ENCODE measurements at places on chromosomes 1 and 21. TPM values are rescaled to one million over a fixed set of nuclear protein-coding genes. Genes with fewer than 3 reads are reported as not detected.

HSD3B1 gene
- not detected for total RNA-seq

TRIM58 gene
- not detected for total RNA-seq

AK5 gene
- total RNA-seq = 8.1 TPM

RGS16 gene
- total RNA-seq = 0.32 TPM

RAP1GAP gene
- 13.8 TPM for total RNA-seq

TMPRSS2 gene
- not detected for total RNA-seq

PAPPA2 gene
- not detected for total RNA-seq

OR2L3 gene
- not detected for total RNA-seq

CRYAA gene
- not detected for total RNA-seq

NDUFS5 gene
- total RNA-seq = 415 TPM

LRRC39 gene
- 0.15 TPM for total RNA-seq

CHD1L gene
- 35.9 TPM for total RNA-seq

SEMA6C gene
- total RNA-seq = 0.72 TPM

FCRLB gene
- total RNA-seq = 1.7 TPM

CENPS gene
- 30.4 TPM for total RNA-seq

AGRN gene
- total RNA-seq = 135 TPM

LCA5L gene
- total RNA-seq = 1.7 TPM

LIX1L gene
- 8.6 TPM for total RNA-seq

NR5A2 gene
- total RNA-seq = 8.3 TPM

GBP5 gene
- not detected for total RNA-seq

SV2A gene
- 0.09 TPM for total RNA-seq

FAM43B gene
- 6.2 TPM for total RNA-seq

LAD1 gene
- total RNA-seq = 0.66 TPM

RNU1-3 gene
- not detected for total RNA-seq

NBPF4 gene
- total RNA-seq = 0.25 TPM

C1QC gene
- not detected for total RNA-seq

KPRP gene
- total RNA-seq = not detected

C1orf116 gene
- total RNA-seq = 2.5 TPM

SERPINC1 gene
- not detected for total RNA-seq

CYB561D1 gene
- 5.2 TPM for total RNA-seq

AADACL4 gene
- not detected for total RNA-seq

SMCP gene
- total RNA-seq = not detected

CRYBG2 gene
- total RNA-seq = 1.7 TPM

C1orf105 gene
- total RNA-seq = not detected

GJA9 gene
- 0.08 TPM for total RNA-seq

CLCA1 gene
- not detected for total RNA-seq

PTGER3 gene
- not detected for total RNA-seq

KLHDC7A gene
- 1.4 TPM for total RNA-seq

ZC3H12A gene
- 16.2 TPM for total RNA-seq

MIXL1 gene
- total RNA-seq = not detected

PLEKHA6 gene
- total RNA-seq = 23.1 TPM

FCAMR gene
- 0.08 TPM for total RNA-seq

RUNX3 gene
- total RNA-seq = 6.2 TPM

GJA8 gene
- total RNA-seq = not detected

CNR2 gene
- total RNA-seq = not detected

ZNF648 gene
- not detected for total RNA-seq

SLC35F3 gene
- 3.3 TPM for total RNA-seq

NCAM2 gene
- not detected for total RNA-seq

Measured in A549 treated with DMSO at 1 μM for 4 hours (cell line).